ENCODE measurements at places on chromosomes 4 and X.
A peak's percentile ranks its signal among the peaks of the same experiment; 100 is the strongest.

DNA sequence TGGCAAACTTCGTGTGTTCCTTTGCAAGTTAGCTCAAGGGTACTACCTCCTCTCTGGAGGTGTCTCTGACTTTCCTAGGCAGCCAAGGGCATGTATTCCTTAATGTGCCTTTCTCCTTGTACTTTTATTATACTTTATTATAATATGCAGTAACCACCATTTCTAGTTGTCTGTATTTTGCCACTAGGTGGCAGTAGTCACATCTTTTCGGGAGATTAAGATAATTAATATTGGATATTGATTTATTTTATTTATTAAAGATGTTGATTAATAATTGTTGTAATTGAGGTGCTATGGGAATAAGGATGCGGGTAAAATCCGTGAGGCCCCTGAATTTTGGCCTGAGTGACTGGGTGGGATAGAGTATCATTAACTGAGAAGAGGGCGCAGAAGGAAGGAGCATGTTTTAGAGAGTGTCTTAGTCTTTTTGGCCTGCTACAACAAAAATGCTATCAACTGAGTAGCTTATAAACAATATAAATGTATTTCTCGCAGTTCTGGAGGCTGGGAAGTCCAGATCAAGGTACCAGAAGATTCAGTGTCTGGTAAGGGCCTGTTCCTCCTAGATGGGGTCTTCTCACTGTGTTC lies 153.3 kb downstream of the TMEM164 start:
- DNase-seq: peak; percentile 9

DNA sequence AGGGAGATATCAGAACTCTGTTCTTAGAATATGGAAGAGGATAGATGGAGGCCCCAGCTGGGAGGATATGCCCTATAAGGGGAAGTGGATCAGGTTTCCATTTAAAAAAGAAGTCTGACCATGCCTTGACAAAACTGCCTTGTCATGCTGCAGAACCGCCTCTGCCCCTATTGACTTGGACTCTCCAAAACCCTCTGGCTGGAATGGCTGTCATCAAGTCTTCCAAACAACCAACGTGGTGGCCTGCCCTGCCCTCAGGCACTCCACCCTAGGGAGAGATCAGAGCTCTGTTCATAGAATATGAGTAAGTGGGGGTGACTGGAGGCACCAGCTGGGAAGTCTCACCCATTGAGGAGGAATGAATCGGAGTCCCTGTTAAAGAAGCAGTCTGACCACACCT lies 114.9 kb downstream of the VSIG4 start:
- DNase-seq: no peak

DNA sequence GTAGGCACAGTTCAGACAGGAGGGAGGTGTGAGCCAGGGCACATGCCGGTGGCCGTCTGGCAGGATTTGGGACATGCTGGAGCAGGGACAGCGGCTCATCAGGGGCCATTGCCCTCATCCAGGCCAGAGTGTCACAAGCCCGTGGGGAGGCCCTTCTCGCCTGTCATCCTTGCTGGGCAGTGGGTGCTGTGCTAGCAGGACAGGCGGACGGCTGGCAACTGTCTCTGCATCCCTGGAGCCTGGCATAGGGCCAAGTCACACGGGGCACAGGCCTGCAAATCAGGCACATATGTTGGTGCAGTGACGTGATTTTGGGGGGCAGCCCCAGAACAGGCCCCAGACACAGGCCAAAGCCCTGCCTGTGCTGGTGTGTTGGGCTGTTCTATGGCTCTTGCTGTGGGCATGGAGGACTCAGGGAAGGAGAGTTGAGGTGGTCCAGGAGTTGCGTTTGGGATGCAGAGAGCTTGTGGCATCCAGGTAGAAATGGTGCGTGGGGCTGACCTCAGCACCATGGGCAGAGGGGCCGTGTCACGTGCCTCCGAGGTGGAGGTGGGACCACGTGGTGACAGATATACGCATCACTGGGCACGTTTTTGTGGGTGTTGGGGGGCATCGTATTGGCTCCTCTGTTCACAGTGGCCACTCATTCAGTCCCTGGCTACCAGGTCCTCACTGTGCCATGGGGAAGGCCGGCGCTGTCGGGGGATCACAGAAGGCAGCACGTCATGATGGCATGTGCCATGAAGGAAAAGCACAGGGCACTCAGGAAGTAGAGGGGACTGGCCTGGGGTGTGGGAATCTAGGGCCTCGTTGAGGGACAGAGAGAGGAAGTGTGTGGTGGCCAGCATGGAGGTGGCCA lies 14.6 kb upstream of the MSANTD1 start:
- no peak for DNase-seq

- peak; percentile 83 for DNase-seq
Observed at GRCh38 chr4:126697748-126698147, 935.0 kb upstream of the INTU start.

GRCh38 chr4:66465111-66465510 lies 794.8 kb upstream of the EPHA5 start:
- no peak for DNase-seq

- no peak for DNase-seq
Observed at GRCh38 chr4:77783895-77784294, 35.3 kb downstream of the CNOT6L start.

- no peak for DNase-seq
Observed at GRCh38 chr4:151671541-151672059, 89.2 kb downstream of the GATB start.

GRCh38 chr4:106602711-106603110 lies 234.1 kb upstream of the GIMD1 start:
- no peak for DNase-seq

DNA sequence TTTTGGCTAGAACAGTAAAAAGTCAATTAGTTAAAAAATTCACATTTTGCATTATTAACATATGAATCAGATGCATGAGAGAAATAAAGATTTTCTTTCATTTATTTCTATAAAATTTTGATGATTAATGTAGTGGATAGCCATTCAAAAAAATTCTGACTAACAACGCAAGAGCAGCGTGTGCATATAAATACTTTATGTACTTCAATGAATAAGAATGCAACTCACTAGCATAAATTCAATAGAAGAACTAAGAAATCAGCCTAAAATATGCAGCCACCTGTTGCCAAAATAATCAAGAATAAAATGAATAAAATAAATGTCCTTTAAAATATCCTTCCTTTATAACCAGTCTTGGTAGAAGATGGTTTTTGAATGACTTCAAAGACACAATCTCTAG lies 471.9 kb downstream of the PDGFC start:
- DNase-seq: no peak

DNA sequence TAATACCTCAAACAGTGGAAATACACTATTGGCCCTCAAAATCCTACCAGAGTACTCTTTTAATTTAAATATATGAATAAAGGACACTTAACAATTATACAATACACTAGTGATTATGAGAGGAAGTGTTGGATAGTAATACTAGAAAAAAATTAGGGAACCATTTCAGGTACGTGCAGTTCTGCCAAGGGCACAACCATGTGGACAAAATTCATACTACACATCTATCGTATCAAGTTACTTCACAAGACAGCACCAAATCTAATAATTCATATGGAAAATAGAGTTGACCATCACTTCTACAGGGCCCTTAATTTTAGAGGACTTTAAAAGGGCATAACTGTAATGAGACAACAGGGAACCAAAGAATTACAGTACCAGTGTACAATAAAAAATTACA lies 69.2 kb upstream of the ZCCHC13 start:
- no peak for DNase-seq

- DNase-seq: peak; percentile 72
Observed at GRCh38 chrX:116232833-116233232, 62.3 kb downstream of the AGTR2 start.

DNA sequence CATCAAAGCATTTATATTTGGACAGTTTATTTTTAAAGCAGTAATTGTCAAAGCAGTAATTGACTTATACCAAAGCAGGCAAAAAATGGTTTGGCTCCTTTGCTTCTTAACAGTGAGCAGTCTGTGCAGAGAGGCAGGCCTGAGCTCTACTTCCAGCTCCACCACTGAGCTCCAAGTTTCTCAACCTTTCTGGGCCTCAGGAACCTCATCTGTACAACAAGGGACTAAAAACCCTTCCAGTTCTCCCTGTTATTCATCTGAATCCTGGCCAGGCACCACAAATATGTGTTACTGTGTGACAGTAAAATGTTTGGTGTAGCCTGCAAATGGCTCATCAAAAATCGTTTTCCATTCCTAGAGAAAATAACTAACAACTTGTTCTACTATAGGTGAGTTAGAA lies 88.7 kb upstream of the TTC29 start:
- DNase-seq: peak; percentile 82

GRCh38 chr4:115233600-115233999 lies 120.2 kb upstream of the NDST4 start:
- DNase-seq: no peak

DNA sequence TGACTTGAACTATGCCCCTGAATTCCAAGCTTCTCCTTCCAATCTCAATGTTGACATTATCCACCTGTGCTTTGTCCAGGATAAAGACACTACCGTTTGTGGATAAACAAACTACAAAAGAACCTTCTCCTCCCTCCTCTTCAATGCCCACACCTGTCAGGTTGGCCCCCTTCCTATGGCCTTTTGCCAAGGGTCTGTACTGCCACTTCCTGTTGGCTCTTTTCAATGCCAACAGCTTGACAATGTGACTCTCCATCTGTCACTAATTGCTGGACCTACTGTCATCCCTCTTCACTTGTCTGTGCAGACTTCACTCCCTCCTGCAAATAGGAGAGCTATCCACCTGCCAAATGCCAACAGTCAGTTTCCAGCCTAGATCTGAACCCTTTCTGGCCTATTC lies 35.8 kb upstream of the MID1 start:
- no peak for DNase-seq

- peak; percentile 85 for DNase-seq
Observed at GRCh38 chr4:119207051-119207450, 5.5 kb upstream of the USP53 start.

DNA sequence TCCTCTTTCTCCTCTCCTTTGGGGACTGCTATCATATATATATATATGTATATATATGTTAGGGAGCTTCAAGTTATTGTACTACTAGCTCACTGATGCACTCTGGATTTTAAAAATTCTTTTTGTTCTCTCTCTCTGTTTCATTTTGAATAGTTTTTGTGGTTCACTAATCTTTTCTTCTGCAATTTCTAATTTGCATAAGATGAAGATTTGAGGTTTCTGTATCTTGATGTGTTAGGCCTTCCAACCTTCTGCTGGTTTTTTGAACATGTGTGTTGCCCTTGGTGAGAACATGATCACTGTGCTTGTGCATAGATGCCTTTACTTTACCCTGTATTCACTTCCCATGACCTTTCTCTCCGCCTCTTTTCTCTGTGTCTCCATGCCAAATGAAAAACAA lies 7.8 kb upstream of the ZNF718 start:
- no peak for DNase-seq

DNA sequence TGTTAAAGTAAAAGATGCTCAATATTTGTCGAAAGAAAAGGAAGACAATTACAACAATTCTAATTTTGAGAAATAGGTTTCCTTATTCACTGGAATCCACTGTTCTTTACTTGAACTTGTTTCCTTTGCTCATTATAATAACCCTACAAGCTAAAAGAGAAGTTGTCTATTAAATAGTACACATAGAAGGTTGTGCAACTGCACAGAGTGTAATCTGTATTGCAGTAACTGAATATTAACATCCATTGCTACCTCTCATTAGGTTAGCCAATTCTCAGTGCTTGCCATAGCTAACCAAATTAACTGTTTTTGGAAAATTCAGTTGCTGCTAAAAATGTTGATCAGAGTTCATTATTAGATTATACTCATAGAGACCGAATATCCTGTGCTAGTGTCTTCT lies 120.0 kb downstream of the PDLIM5 start:
- DNase-seq: no peak

GRCh38 chrX:136106920-136107528 lies 40.3 kb upstream of the FHL1 start:
- DNase-seq: no peak

- DNase-seq: no peak
Observed at GRCh38 chrX:129802863-129803262, 23.1 kb downstream of the SASH3 start.

- DNase-seq: no peak
Observed at GRCh38 chrX:68550193-68550592, 51.3 kb downstream of the YIPF6 start.

- no peak for DNase-seq
Observed at GRCh38 chrX:38277802-38278201, 49.5 kb downstream of the RPGR start.

- no peak for DNase-seq
Observed at GRCh38 chrX:138711399-138712347, at the start of gene FGF13. FGF13 (minus strand) TSS chrX:138711717; CDS start chrX:138711003, 714 bp downstream.

DNA sequence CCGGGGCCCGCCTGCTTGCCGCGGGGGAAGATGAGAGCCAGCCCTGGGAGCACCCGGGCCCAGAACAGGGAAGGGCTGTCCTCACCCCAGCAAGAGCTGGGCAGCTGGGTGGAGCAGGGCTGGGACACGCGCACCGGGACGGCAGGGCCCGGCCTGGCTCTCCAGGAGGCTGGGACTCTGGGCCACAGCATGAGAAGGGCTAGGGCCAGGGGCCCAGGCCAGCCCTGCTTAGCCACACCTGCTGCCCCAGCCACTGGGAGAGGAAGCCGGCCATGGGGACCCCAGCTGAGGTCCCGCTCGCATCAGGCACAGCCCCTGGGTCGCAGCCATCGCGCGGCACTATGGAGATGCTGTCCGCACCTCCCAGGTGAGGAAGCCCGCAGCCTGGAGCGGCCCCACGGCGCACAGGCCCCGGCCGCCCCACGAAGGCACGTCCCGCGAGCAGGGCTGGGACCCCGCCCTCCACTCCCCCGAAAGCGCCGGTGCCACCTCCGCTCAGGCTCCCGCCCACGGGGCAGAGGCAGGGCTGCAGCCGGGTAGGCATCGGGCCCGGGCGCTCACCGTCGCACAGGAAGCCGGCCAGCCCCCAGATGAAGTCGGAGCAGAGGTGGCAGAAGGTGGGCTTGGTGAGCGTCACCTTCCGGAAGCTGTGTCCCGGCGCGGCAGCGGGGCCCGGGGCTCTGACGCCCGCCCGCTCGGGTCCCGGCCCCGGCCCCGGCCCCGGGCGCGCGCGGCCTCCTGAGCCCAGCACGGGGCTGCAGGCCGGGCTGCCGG lies 531 bp downstream of the DGKQ start:
- DNase-seq: peak; percentile 5

DNA sequence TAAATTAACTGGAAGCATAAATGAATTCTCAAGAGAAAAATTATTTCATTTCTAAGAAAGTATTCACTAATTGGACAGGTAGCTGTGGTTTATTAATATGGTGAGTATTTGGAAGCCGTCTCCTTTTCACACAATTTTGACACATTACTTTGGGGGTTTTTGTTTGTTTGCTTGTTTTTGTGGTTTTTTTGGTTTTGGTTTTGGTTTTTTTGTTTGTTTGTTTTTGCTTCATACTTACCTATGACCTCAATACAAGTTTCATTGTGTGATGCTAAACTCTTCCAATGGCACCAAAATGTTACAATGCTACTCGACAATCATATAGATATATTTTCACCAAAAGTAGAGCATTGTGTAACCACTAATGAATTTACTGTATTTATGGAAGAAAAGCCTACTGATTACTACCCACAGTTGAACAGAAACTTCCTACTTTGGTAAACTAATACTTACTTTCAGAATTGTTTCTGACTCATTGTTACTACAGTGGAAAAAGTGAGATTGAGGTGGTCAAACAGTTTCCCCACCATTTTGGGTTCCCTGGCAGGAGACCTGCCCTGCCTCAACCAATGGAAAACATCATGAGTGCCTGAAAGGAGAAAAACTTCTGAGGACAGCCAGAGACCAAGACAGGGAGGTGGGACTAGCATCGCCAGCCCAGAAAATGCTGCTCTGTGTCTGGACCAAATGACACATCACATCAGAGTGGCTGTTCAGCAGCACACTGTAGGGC lies 443.1 kb downstream of the HNRNPD start:
- DNase-seq: no peak

GRCh38 chr4:17009871-17010367 lies 111.5 kb upstream of the LDB2 start:
- DNase-seq: no peak

- no peak for DNase-seq
Observed at GRCh38 chr4:27003642-27004113, 143.0 kb downstream of the STIM2 start.

Measured in AG10803 (cell line).